BJ (cell line): ENCODE measurements at places on chromosomes 7 and 10.

GRCh38 chr7:150335108-150335773, 6.2 kb downstream of the RARRES2 start:
- peak; percentile 65 for DNase-seq

GRCh38 chr7:69610374-69611084, 12.3 kb downstream of the AUTS2 start:
- no peak for DNase-seq

- DNase-seq: no peak
These were observed 96.7 kb downstream of the TWIST1 start for GRCh38 chr7:19020711-19021110.

DNA sequence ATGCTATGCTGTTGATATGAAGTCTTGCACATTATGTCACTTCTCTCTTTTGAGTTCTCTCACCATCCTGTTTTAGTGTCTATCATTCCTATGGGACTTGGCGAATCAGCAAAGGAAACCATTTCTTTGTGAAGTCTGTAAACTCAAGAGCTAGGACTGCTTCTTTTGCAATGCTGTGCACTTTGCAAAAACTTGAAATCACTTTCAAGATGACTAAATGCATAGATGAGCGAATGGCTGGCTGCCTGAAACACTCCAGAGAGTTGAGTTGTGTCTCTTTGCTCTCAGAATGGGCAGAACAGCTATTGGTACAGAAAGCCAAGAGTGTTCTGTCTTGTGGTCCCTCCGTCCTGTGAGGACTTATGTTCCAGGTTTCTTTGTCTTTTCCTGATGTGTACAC, 18.3 kb upstream of the ELMO1 start:
- no peak for DNase-seq

GRCh38 chr7:100802951-100803350, 24.4 kb downstream of the EPHB4 start:
- no peak for DNase-seq

DNA sequence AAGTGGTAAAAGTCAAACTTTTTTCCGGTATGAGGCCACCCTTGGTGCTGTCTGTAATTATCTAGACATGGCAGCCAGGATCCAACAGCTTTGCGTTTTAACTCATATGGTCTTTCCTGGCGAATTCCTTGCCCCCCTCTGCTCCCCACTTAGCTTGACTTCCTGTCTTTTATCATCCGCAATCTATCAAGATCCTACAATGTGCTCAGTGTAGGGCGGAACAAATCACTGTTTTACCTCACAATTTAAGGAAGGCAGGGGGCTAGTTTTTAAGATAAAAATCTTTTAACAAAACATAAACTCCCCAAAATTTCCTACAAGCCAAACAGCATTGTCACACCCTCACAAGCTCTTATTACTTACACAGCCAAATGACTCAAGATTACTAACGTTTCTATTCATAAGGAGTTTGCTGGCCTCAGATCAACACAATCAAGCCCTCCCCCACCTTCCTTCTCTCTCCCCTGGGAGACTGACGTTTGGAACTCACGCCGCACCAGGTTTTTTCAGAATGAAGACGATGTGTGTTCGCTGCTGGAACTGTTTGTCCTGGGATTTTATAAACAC, 1.3 kb upstream of the CDK14 start:
- DNase-seq: peak; percentile 37

DNA sequence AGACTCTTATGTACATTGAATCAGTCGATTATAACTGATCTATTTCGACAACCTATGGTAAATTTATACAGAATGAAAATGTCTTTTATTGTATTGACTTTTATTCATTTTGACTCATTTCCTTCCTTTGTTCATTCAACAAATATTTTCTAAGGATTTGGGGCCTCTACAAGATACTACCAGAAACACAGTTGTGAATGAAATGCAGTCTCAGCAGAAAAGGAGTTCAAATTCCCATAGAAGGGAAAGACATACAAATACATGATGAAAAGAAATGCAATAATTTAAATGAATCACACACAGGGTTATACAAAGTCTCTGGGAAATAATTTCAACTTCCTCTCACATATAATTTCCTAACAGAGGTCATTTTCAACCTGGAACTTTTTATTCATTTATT, 134.0 kb upstream of the SEMA3A start:
- no peak for DNase-seq
